GM23248 (cell line): ENCODE measurements at places on chromosomes 5 and 9. TPM values are rescaled to one million over a fixed set of nuclear protein-coding genes. Genes with fewer than 3 reads are reported as not detected.
A peak's percentile ranks its signal among the peaks of the same experiment; 100 is the strongest.

- no peak overlapping the region for H3K27ac ChIP-seq
- no peaks in the 10 kb centered on the region for H3K27me3 ChIP-seq
- no peaks in the 10 kb centered on the region for H3K36me3 ChIP-seq
- no peaks in the 10 kb centered on the region for H3K4me1 ChIP-seq
- no peak overlapping the region for H3K4me3 ChIP-seq
- DNase-seq = no peak
These were observed 310.2 kb upstream of the RFX3 start for GRCh38 chr9:3836011-3836410.

GRCh38 chr5:7925961-7926695 is 57.2 kb downstream of the MTRR start:
- H3K4me1 ChIP-seq = peaks cover 17% of the 10 kb centered on the region
- H3K4me3 ChIP-seq = 0 out of 2 replicates have a peak overlapping the region, but pooled peaks have one; percentile 24
- peak overlapping the region; percentile 92 for H3K27ac ChIP-seq
- 0 out of 2 replicates have a peak, but pooled peaks cover 4% of the 10 kb centered on the region for H3K27me3 ChIP-seq
- DNase-seq = peak; percentile 97

DNA sequence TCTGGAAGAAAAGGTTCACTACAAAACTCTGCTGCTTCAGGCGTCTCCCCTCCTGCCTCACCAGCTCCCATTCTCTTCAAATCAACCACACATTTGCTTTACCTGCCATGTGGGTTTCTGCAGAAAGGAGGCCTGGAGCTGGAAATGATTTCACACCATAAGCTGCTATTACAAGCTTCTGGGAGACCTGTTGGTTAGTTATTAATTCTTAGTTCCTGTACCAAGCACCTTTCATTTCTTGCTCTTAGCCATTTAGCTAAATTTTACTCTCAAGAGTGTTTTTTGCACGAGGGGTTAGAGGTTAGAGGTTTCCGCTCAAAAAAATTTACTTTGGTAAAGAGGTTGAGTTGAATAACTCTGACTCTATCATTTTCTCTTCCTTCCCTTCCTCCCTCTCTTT is 70.3 kb downstream of the MAP1B start:
- no peak overlapping the region for H3K4me3 ChIP-seq
- H3K4me1 ChIP-seq = peaks cover 33% of the 10 kb centered on the region
- no peak for DNase-seq

DNA sequence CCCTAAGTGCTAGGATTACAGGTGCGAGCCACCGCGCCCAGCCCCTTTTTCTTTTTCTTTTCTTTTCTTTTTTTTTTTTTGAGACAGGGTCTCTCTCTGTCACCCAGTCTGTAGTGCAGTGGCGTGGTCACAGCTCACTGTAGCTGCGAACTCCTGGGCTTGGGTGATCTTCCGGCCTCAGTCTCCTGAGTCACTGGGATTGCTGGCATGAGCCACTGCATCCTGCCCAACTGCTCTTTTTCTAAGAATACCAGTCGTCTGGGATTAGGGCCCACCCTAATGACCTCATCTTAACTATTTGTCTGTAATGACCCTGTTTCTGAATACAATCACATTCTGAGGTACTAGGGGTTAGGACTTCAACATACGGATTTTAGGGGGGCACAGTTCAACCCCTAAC is 34.1 kb upstream of the NANS start:
- H3K36me3 ChIP-seq = peaks cover 7% of the 10 kb centered on the region
- DNase-seq = peak; percentile 85
- H3K27me3 ChIP-seq = no peaks in the 10 kb centered on the region
- peaks cover 11% of the 10 kb centered on the region for H3K4me1 ChIP-seq
- H3K4me3 ChIP-seq = no peak overlapping the region
- peak overlapping the region; percentile 65 for H3K27ac ChIP-seq

DNA sequence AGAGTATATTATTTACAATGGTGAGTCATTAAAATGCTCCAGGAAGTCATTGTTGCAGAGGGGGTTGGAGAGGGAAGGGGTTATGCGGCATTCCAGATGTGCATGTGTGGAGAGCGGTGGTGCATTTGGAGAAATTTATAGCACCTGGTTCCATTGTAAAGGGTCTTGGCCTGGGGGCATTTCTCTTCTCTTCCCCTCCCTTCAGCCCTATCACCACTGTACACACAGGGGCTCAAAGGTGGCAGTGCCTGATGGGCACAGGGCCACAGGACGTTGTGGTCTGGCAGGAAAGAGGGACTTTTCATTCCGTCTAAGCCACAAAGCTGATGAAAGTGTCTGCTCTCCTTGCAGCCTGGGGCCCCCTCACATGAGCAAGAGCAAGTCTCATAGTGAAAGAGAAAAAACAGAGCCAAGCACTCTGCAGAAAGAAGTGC is 442.4 kb upstream of the ZNF462 start:
- H3K27ac ChIP-seq = no peak overlapping the region
- H3K36me3 ChIP-seq = no peaks in the 10 kb centered on the region
- no peak for DNase-seq
- no peaks in the 10 kb centered on the region for H3K4me1 ChIP-seq
- H3K4me3 ChIP-seq = no peak overlapping the region

The PRR7 gene
- 23.9 and 24.8 TPM in 2 replicates for total RNA-seq

- DNase-seq = no peak
- no peak overlapping the region for H3K4me3 ChIP-seq
- H3K27ac ChIP-seq = no peak overlapping the region
These were observed 32.5 kb downstream of the IDNK start for GRCh38 chr9:83655433-83655832.
